ENCODE measurements at places on chromosomes 6 and 20.
A peak's percentile ranks its signal among the peaks of the same experiment; 100 is the strongest.

- DNase-seq = no peak
Observed at GRCh38 chr20:408843-409696, 971 bp downstream of the RBCK1 start.

DNA sequence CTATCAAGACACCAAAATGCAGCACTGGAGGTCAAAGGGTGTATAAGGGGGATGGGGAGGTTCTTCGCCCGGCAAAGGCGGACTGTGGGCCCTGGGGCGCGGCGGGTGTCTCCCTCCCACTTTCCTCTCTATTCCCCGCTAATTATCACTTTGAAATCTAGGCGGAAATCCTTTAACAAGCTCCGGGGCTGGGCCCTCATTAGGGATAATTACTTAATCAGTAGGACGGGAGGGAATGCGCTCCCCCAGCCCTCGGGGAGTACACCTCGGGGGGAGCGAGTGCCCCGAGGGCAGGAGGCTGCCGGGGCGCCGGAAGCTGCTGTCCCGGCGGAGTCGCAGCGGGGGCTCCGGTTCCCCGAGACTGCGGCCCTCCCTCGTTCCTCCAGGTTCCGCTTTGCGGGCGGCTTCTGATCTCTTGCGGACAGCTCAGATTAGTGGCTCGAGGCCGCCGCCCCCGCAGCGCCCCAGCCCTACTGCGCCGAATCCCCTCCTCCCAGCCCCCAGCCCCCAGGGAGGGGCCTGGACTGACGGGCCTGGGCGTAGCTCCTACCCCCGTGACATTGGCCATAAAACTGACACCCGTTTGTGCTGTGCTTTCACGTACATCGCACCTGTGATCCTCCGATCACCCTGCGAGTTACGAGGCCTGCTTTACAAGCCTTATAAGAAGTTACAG lies 14.7 kb downstream of the MUCL3 start:
- DNase-seq = peak; percentile 87

DNA sequence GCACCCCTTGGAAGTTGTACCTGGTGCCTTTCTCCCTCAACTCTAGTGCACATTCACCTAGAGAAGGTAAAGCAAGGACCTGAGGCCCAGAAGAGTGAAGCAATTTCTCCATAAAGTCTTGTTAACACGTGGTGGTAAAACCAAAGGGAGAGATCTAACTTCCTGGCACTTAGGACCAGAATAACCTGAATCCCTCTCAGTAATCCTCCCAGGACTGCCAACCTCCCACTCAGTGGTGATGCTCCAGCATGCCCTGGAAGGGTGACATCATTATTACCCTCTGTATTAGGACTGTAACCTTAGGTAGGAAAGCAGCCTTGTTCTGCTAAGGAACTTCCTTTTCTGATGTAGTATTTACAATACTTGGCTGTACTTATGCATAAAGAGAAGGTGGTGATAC lies 330.6 kb upstream of the MARCKS start:
- no peak for DNase-seq

GRCh38 chr6:24923885-24924401 lies 11.8 kb downstream of the RIPOR2 start:
- DNase-seq = peak; percentile 70

DNA sequence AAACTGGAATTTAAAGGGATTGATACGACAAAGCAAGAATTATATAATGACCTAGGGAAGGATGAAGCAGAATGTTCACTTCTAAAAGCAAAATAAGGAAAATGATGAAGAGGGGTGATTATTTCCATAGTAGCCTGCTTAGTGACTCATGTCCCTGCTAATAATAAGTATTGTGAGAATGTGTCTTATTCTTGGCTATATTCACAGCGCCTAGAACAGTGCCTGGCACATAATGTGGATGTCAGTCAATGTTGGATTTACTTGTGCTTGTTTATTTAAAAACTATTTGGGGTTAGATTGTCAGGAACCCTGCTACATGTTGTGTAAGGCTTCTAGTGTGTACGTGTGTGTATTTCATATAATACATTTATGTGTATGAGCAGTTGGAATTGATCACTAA lies 85.1 kb downstream of the ZFAND3 start:
- DNase-seq = no peak

- DNase-seq = peak; percentile 85
Observed at GRCh38 chr20:38221119-38221589, 39.4 kb downstream of the KIAA1755 start.

- no peak for DNase-seq
Observed at GRCh38 chr6:163951326-163951725, 536.8 kb downstream of the QKI start.

DNA sequence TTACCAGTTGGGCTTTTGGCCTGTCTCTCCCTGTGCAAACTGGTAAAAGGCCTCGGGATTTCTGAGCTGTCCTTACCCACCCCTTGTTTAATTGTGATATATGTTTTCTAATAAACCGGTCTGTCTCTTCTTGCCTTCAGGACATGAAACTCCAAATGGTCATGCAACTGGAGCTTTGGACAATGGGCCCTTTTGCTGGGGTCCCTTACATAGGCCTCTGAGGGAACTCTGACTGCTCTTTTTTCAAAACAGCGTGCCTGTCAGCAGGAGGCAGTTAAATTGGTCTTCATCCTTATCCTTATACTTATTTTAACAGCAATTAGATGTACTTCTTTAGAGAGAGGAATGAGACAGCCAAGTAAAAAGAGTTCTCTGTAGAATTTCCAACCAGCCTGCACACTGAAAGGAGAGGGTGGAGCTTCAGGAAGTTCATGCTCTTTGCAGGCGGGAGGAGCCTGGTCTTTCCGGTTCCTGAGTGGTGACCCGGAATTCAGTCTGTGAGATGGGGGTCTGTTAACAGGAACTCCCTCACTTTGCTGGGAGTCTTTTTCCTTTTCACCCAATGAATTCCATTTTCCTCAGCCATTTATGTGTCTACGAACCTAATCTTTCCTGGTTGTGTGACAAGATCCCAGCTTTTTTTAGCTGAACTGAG lies 299.6 kb upstream of the GJE1 start:
- DNase-seq = no peak

- DNase-seq = no peak
Observed at GRCh38 chr20:46152824-46153586, 34.9 kb downstream of the CD40 start.

GRCh38 chr6:904994-905393 lies 212.1 kb upstream of the EXOC2 start:
- DNase-seq = no peak

DNA sequence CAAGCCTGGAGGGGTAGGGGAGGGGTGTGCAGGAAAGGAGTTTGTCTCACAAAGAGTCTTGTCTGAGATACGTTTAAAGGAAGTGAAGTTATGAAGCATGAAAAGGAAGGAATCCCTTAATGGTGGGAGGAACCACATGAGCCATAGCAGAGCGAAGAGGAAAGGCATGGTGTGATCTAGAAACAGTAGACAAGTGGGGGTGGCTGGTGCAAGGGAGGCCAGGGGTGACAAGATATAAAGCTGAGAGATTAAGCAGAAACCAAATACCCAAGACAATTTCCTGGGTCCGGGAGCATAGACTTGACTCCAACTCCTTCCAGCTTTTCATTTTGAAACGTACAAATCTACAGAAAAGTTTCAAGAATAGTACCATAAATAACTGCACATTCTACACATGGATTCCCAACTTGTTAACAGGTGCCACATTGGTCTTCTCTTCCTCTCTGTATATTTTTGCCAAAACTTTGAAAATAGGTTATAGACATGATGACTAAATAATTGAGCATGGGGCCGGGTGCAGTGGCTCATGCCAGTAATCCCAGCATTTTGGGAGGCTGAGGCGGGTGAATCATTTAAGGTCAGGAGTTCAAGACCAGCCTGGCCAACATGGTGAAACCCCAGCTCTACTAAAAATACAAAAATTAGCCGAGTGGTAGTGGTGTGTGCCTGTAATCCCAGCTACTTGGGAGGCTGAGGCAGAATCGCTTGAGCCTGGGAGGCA lies 211.6 kb downstream of the SLC24A3 start:
- no peak for DNase-seq

GRCh38 chr6:106547601-106548453 lies 81.5 kb downstream of the RTN4IP1 start:
- DNase-seq = peak; percentile 49

- no peak for DNase-seq
Observed at GRCh38 chr20:37220731-37221130, 40.9 kb downstream of the GHRH start.

- no peak for DNase-seq
Observed at GRCh38 chr6:149457316-149457884, 27.4 kb downstream of the ZC3H12D start.

DNA sequence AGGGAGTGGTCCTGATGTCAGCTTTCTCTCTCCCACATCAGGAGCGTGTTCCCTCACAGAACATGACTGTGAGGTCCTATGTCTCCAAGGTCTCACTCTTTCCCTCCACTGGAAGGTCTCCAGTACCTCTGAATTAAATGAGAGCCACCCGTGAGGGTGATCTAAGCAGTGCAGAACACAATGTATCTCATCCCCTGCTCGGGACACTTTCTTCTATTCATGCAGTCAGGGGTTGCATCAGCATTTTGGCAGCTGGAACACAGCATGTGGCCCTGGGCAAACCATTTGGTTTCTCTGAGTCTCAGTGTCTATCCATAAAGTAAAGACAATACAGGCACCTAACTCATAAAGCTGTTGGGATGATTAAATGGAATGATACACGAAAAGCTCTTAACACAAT lies 34.2 kb downstream of the MAFB start:
- DNase-seq = no peak

- peak; percentile 13 for DNase-seq
Observed at GRCh38 chr20:35312318-35312717, 20.1 kb upstream of the FAM83C start.

- DNase-seq = no peak
Observed at GRCh38 chr6:30887901-30888815, 3.8 kb downstream of the DDR1 start.

- no peak for DNase-seq
Observed at GRCh38 chr6:2081155-2082138, 164.0 kb downstream of the GMDS start.

GRCh38 chr20:45292343-45292742 lies 14.3 kb upstream of the RBPJL start:
- DNase-seq = no peak

GRCh38 chr6:18053555-18054445 lies 66.4 kb upstream of the KIF13A start:
- DNase-seq = no peak

DNA sequence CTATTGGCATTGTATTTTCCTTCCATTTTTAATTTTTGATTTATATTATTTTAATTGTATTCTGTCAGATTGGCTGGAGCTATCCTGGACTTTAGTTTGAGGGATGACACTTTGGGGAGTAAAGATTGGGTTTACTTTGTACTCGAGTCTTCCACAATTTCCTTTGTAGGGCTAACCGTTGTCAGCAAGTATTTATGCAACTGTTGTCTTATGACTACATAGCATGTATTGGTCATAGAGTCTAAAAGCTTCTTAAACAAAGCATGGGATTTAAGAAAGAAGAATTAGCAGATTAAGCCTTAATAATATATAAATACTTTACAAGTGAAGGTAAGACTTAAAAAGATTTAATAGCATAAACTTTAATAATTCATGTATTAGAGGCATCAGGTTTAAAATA lies 19.6 kb downstream of the FARS2 start:
- no peak for DNase-seq

DNA sequence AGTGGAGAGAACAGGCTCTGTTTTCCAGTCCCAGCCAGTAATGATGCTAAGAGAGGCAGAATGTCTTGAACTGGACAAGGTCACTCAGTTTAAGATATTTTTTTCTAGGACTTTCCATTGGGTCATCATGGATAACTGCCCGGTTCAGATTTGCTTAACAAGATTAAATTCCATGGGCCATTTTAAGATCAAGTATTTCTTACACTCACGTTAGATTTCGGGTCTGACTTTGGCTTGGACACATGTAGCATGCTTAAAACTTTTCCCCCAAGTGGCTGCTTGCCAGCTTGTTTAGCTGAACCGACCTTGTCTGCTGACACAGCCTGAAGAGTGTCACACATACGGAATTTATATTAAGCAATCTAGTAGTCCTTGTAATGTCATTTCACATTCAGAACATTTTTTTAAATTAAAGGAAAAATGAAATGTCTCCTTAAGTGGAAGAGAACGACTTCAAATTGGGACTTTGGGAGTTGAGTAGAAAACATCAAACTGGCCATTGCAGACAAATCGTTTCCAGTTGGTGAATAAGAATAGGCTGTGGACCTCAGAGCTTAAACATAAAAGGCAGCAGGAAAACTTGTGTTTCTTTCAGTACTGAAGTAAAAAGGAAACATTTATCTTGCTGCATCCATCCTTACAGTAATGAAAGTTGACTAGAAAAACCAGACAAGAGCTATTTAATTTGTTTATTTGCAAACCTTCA lies 29.0 kb downstream of the ARMC2 start:
- no peak for DNase-seq

GRCh38 chr20:22949331-22950109 lies 85.6 kb upstream of the SSTR4 start:
- no peak for DNase-seq

- DNase-seq = no peak
Observed at GRCh38 chr6:158665332-158665731, 15.5 kb downstream of the SYTL3 start.

GRCh38 chr20:54065601-54066038 lies 4.8 kb downstream of the BCAS1 start:
- DNase-seq = no peak

GRCh38 chr6:85193339-85193738 lies 256.5 kb upstream of the NT5E start:
- DNase-seq = no peak

- no peak for DNase-seq
Observed at GRCh38 chr6:42217157-42217518, 523 bp downstream of the MRPS10 start.

DNA sequence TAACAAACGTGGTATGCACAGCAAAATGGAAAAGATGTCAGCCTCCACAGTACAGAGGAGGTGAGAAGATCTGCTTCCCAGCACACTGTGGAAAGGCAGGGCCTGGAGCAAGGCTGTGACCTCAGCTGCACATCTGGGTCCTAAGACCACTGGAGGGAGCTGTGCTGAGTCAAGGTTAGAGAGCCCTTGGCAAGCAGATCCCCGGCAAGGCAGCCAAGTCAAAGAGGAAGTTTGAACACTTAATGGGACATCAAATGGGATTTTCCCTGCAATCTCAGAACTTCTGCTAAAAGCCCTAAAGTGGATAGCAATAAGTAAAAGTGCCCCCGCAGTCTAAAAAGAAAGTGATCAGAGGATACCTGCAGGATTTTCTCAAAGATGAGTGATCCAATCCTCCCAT lies 39.5 kb downstream of the UNC5CL start:
- DNase-seq = no peak

- peak; percentile 73 for DNase-seq
Observed at GRCh38 chr6:45421709-45422502, 44.2 kb upstream of the SUPT3H start.

GRCh38 chr6:134057478-134057877 lies 5.1 kb upstream of the SLC2A12 start:
- no peak for DNase-seq

- DNase-seq = peak; percentile 72
Observed at GRCh38 chr6:37731888-37732287, 34.2 kb upstream of the MDGA1 start.
